ENCODE measurements at places on chromosomes 12 and 14. TPM values are rescaled to one million over a fixed set of nuclear protein-coding genes. Genes with fewer than 3 reads are reported as not detected.

GRCh38 chr14:58690801-58691516 is 53.2 kb downstream of the DACT1 start:
- no peak for DNase-seq

GRCh38 chr12:95549392-95550084 is 1.7 kb downstream of the USP44 start:
- no peak for DNase-seq

GRCh38 chr12:111638556-111638955 is 39.4 kb upstream of the ATXN2 start:
- DNase-seq, result no peak

GRCh38 chr12:27782481-27782880 is 2.4 kb upstream of the MANSC4 start:
- no peak for DNase-seq

DNA sequence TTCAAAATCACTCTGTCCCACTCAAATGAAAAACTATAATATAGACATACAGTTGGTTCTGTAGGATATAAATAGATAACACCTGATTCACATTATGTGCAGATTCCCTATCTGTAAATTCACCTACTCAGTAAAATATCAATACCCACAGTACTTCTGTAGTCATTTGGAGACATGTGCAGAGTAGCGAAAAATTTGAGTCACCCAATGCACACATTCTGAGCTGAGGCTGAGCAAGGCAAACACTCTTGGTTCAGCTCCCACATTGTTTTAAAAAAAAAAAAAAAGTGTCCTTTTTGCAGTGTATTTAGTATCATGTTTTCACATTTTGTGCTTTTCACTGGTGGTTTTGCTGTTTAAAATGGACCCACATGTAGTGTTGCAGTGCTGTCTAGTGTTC is 27.3 kb upstream of the BBS10 start:
- no peak for DNase-seq

- DNase-seq, result no peak
Measured at GRCh38 chr12:98883231-98883630, 238.1 kb downstream of the APAF1 start.

GRCh38 chr12:57452181-57452936 is 2.7 kb upstream of the INHBE start:
- DNase-seq, result no peak

DNA sequence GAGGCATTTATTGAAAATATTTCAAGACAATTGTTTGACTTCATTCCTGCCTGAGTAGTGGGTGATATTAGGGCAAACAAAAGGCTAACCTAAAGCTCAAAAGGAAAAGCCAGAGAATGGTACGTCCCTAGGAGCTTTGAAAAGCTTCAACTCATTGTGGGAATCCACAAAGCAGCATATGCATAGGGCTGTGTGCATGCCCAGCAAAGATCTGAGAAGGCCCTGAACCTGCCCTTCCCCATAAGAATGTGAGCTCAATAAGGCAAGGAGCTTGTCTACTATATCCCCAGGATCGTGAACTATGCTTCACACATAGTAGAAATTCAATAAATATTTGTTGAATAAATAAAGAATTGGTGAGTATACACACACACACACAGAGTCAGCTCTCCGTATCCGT is 19.1 kb upstream of the RAD52 start:
- no peak for DNase-seq

DNA sequence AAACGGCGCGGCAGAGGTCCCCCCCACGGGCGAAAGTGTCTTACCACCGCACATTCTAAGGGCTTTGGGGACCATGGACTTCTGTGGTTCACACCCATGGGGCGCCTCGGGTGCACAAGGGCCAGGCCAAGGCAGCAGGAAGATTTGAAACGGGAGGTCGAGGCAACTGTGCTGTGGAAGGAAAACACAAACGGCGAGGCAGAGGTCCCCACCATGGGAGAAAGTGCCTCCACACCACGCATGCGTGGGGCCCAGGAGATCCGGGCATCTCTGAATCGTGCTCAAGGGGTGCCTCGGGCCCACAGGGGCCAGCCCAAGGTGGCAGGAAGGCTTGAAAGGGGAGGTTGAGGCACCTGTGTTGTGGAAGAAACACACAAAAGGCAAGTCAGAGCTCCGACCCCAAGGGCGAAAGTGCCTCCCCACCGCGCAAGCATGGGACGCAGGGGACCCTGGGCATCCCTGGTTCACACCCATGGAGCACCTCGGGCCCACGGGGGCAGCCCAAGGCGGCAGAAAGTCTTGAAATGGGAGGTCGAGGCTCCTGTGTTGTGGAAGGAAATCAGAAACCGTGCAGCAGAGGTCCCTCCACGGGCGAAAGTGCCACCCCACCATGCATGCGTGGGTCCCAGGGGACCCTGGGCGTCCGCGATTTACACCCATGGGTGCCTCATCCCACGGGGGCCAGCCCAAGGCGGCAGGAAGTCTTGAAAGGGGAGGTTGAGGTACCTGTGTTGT is 371.0 kb downstream of the ALG10 start:
- DNase-seq, result peak; percentile 3

DNA sequence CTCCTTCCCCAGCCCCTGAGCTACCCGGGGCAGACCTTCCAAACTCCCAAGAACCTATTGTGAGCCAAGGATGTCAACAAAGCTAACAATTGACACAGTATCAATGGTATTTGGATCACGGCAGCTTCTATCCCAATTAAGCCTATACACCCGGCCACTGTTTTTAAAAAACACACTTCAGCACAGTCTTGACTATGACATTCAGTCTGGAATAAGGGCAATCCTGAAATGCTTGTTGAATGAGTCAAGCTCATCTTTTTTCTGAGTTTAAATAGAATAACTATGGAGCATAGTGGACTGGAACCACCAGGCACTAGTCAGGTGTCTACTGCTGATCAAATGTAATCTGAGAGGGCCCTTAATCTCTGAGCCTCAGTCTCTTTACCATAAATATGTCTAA is 5.7 kb downstream of the DENND5B start:
- DNase-seq, result no peak

- DNase-seq, result no peak
Measured at GRCh38 chr12:48880647-48881046, 15.0 kb upstream of the RND1 start.

- peak; percentile 91 for DNase-seq
Measured at GRCh38 chr12:89019439-89020120, 332.7 kb downstream of the DUSP6 start.

DNA sequence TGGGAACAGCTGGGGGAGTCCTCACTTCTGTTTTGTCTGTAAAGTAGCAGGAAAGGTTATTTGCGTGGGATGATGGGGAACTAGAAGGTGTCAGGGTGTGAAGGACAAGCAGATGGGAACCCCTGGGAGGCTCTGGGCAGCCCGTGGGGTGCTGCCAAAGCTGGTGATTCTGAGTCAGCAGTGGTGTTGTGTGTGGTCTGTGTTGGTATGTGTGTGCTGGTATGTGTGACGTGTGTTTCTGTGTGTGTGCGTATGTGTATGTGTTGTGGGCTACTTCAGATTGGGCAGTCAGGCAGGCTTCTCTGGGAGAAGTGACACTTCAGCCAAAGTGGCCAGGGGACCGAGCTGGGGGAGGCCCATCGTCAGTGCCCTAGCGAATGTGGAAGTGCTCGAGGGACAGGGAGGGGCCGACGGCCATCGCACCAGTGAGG is 15.3 kb upstream of the BDKRB2 start:
- no peak for DNase-seq

- no peak for DNase-seq
Measured at GRCh38 chr14:40697231-40697630, 909.4 kb upstream of the LRFN5 start.

GRCh38 chr14:75340921-75341320 is 62.3 kb downstream of the FOS start:
- peak; percentile 91 for DNase-seq

- no peak for DNase-seq
Measured at GRCh38 chr12:60101715-60102114, 505.9 kb downstream of the SLC16A7 start.

GRCh38 chr12:131902332-131903241 is 8.2 kb downstream of the ULK1 start:
- DNase-seq, result no peak

DNA sequence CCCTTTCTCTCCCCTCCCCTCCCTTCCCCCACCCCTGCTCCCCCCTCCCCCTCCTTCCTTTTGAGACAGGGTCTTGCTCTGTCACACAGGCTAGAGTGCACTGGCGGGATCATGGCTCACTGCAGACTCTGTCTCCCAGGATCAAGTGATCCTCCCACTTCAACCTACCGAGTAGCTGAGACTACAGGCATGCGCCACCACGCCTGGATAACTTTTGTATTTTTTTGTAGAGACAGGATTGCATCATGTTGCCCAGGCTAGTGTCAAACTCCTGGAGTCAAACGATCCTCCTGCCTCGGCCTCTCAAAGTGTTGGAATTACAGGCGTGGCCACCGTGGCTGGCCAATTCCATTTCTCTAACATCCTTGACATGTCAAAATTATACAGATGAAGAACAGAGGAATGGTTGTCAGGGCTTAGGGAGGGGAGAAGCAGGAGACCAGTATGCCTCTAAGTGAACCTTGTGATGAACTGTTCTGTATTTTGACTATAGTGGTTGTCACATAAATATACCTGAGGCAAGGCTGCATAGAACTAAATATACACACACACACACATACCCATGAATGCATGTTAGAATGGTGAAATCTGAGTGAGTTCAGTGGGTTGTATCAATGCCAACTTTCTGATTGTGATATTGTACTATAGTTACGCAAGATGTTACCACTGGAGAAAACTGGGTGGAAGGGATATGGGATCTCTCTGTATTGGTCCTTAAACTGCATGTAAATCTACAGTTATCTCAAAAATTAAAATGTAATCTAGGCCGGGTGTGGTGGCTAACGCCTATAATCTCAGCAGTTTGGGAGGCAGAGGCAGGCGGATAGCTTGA is 3.6 kb upstream of the CFAP73 start:
- no peak for DNase-seq

- no peak for DNase-seq
Measured at GRCh38 chr12:131408484-131408883, 302.4 kb upstream of the SFSWAP start.

- no peak for DNase-seq
Measured at GRCh38 chr14:87067061-87067460, 925.9 kb downstream of the GALC start.

- peak; percentile 22 for DNase-seq
Measured at GRCh38 chr12:111451649-111452129, 46.0 kb downstream of the SH2B3 start.

- DNase-seq, result no peak
Measured at GRCh38 chr14:94473666-94474410, 2.2 kb downstream of the SERPINA9 start.

DNA sequence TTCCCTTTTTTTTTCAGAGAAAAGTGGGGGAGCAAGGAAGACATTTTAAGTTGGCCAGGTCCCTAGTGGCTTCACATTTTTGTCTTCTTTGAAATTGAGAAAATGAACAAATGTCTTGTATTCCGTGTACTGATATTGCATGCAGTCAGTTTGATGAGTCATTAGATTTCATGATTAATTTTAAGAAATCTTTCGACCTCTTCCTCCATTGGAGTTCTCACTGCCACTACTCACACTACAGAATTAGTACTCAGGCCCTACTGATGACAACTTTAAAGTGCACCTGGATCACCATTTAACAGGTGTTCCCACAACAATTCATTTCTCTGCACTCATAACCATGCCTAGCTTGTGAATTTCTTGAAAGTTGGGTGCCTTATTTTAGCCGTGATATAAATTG is 50.5 kb downstream of the SAMD4A start:
- no peak for DNase-seq

DNA sequence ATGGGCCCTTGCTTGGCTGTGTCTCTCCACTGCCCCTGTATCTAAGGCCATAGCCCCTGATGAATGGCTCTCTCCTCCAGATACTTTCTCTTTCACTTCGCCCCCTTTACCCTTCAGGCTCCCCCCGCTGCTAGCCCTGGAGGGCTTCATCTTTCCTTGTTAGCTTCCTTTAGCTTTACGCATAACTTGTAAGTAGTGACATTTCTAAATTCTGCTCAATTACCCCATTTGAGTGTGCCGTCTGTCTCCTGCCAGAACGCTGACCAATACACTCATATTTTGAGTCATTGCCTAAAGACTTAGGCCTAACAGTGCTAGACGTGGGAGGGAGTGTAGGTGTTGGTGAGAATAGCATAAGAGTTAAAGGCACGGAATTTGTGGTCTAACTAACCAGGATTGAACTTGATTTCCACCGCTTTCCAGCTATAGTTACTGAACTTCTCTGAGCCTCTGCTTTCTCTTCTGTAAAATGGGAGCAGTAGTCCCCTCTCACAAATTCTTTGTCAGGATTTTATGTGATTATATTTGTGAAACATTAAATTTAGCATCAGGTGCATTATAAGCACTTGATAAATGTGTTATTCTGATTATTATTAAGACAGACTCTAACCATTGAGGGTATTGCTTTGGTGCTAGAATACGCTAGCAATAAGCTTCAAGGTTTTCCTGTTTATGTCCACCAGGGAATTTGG is 129.3 kb downstream of the ZFP36L1 start:
- DNase-seq, result no peak

DNA sequence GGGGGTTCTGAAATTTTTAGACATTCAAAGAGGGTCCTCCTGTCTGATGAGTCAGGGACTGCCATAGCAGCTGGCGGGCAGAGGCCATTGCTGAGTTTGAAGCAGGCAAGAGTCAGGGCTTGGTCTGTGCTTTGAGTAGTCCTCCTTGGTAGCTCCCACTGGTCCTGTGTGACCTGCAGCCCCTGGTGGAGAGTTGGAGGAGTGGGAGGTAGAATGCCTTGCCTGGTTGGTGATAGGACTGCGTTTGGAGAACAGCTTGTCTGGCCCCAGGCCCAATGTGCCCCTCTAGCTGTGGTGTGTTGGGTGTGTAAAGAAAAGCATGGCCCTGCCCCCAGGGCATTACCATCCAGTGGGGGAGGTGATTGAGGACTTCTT is 116.7 kb downstream of the BEGAIN start:
- DNase-seq, result no peak

- no peak for DNase-seq
Measured at GRCh38 chr14:74940956-74941565, 14.3 kb downstream of the PGF start.

The RERG gene
- total RNA-seq, result 146 TPM

The TMEM30B gene
- 5.2 TPM for total RNA-seq

The RGS6 gene
- total RNA-seq, result 0.67 TPM

The SERPINA9 gene
- not detected for total RNA-seq

The GRIN2B gene
- 0.18 TPM for total RNA-seq

The BHLHE41 gene
- total RNA-seq, result 22.2 TPM

The USP44 gene
- total RNA-seq, result 1.3 TPM

The PROX2 gene
- not detected for total RNA-seq

The IFNG-AS1 gene
- not detected for total RNA-seq

The NPFF gene
- total RNA-seq, result not detected

The PLEKHG3 gene
- 7.9 TPM for total RNA-seq

The ANG gene
- 12.0 TPM for total RNA-seq

The CRACR2A gene
- total RNA-seq, result 1.9 TPM

The MGST1 gene
- total RNA-seq, result 2,399 TPM

All from adrenal gland (tissue), 19 donors.